Esophagus squamous epithelium (tissue), 5 donors: ENCODE measurements at places on chromosomes 16 and 17.

GRCh38 chr16:25009822-25010221 lies 5.3 kb downstream of the ARHGAP17 start:
- no peak for DNase-seq

DNA sequence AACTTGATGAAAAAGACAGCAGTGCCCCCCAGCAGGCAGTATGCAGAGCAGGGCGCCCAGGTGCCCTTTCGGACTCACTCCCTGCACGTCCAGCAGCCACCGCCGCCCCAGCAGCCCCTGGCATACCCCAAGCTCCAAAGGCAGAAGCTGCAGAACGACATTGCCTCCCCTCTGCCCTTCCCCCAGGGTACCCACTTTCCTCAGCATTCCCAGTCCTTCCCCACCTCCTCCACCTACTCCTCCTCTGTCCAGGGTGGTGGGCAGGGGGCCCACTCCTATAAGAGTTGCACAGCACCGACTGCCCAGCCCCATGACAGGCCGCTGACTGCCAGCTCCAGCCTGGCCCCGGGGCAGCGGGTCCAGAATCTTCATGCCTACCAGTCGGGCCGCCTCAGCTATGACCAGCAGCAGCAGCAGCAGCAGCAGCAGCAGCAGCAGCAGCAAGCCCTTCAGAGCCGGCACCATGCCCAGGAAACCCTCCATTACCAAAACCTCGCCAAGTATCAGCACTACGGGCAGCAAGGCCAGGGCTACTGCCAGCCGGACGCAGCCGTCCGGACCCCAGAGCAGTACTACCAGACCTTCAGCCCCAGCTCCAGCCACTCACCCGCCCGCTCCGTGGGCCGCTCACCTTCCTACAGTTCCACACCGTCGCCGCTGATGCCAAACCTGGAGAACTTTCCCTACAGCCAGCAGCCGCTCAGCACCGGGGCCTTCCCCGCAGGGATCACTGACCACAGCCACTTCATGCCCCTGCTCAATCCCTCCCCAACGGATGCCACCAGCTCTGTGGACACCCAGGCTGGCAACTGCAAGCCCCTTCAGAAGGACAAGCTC lies 43.2 kb downstream of the SREBF1 start:
- no peak for DNase-seq

GRCh38 chr17:30520882-30521281 lies 43.7 kb downstream of the GOSR1 start:
- no peak for DNase-seq

DNA sequence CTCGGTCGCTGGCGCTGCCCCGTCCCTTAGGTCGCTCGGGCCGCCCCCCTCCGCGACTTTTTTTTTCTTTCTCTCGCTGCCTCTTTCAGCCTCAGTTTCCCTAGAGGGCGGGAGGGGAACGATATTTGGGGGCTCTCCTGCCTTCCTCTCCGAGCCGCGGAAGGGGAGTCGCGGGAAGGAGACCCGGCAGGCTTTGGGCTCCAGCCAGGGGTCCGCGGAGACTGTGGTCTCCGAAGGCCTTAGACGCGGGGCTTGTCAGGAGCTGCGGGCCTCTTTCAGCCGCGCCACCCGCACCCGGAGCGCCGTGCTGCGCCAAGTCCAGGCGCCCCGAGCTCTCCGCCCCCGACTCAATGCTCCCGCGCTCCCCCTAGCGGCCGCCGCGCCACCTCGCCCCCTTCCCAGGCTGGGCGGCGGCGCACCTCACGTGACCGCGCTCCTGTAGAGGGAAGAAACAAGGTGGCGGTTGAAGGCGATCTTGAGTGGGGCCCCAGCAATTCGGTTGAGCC lies at the start of gene LRRC37B:
Gene LRRC37B, plus strand, starts transcription at position 427 of the 506 bp plus-strand sequence. CDS start 14,010 bp downstream, outside the sequence.
- DNase-seq: peak; percentile 28

- peak; percentile 66 for DNase-seq
Measured at GRCh38 chr17:81927653-81928543, at the start of gene MAFG. Gene MAFG (minus strand): TSS chr17:81927735. CDS start chr17:81923185, 4,550 bp downstream.

DNA sequence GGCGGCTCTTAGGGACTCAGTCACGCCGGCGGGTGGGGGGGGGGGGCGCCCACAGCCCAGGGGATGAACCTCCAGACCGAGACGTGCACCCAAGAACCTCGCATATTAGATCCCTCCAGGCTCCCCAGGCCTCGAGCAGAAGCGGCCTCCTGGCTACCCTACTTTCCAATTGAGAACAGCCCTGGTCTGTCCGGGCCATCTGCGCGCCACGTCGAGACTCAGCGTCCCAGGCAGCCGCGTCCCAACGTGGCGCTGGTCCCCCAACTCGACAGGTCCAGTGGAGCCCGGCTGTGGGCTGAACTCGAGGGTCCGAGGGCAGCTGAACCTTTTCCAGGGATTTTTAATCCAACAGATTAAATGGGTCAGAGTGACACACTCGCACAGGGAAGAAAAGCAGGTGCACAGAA lies 2.3 kb upstream of the IRX3 start:
- DNase-seq: no peak

- DNase-seq: no peak
Measured at GRCh38 chr17:70128727-70129238, 40.5 kb upstream of the KCNJ2 start.

- DNase-seq: no peak
Measured at GRCh38 chr17:22694362-22695227, 1002.3 kb downstream of the KCNJ18 start.

DNA sequence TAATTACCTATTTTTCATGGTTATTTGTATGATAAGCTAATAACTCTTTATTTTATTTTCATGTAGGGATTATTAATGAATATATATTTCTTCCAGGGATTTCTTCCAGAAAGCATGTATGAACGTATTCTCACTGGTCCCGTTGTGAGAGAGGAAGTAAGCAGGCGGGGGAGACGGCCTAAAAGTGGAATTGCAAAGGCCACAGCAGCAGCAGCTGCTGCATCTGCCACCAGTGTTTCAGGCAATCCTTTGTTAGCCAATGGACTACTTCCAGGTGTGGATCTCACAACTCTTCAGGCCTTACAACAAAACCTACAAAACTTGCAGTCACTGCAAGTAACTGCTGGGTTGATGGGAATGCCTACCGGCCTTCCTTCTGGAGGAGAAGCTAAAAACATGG lies 110.3 kb upstream of the RBL2 start:
- DNase-seq: no peak

DNA sequence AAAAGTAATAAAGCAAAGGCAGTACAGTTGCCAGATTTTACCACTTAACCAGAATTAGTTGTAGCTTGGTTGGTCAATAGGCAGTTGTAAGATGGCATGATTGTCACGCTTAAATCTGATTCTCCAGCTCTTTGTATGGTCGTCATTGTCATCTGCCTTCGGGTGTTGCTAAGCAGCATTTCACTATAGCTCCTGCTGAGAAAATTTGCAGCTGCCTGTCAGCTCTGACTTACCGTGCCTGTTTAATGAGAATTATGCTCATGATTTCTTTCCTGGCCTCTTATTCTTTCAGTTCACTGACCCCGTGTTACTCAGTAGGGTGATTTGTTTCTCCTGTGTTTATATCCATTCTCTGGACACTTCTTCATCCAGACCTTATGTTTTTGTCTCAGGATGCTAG lies 66.7 kb downstream of the TANGO6 start:
- DNase-seq: no peak

GRCh38 chr16:89572485-89573205 lies 2.9 kb upstream of the CPNE7 start:
- DNase-seq: no peak

DNA sequence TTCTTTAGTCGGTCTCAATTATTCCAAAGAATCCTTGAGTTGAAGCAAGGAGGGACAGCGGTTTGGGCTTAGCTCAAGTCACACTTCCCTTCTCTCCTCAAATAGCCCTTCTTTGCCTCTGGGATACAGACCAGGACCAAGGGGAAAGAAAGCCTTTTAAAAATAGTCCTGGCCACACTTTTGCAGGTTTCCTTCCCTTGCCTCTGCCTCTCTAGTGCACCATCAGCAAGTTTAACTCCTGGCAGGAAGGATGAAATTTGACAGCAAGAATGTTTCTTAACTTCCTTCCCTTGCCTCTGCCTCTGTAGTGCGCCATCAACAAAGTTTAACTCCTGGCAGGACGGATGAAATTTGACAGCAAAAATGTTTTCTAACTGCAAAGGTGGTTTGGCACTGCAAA lies 7.2 kb upstream of the G6PC1 start:
- DNase-seq: no peak

DNA sequence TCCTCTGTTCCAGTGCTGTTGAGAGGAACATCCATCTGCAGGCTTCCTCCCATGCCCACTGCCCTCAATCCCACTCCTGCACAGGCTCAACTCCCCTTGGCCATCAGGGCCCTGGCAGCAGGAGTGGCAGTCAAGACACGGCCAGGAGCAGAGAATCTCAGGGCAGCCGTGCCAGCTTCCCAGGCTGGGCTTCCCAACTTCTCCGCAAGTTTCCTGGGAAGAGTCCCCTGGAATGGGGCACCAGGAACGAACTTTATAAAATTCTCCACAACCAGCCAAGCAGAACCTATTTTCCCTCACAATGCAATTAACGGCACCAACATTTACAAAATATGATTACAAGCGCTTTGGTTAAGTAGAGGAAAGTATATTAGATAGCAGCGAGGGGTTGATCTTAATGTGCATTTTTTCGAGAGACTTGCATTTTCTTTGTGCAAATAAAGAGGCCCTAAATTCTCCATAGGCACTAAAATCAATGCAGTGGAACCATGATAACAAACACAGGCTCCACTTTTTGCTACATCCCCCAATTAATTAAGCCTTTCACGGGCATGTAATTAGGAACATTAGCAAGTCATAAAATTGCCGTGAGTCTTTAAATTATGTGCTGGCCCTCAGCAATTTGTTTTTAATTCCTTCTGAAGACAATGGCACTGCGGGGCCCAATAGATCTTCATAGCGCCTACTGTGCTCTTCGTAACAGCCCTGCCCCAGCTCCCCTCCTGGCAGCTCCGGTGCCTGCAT lies 99.9 kb upstream of the LHX1 start:
- DNase-seq: no peak

- DNase-seq: no peak
Measured at GRCh38 chr16:9042533-9042932, 48.9 kb upstream of the HAPSTR1 start.

GRCh38 chr17:61504697-61505096 lies 52.5 kb downstream of the TBX4 start:
- no peak for DNase-seq

GRCh38 chr16:82133798-82134197 lies 36.2 kb downstream of the MPHOSPH6 start:
- no peak for DNase-seq

DNA sequence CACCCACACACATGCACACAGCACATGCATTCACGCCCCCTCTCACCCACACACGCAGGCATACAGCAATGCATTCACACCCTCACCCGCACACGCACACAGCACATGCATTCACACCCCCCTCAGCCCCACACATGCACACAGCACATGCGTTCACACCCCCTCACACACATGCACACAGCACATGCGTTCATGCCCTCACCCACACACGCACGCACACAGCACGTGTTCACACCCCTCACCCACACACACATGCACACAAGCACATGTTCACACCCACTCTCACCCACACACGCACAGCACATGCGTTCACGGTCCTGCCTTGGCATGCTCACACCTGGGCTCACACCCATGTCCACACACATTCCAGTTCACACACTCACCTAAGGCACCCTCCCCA lies 64.2 kb downstream of the ENGASE start:
- no peak for DNase-seq

DNA sequence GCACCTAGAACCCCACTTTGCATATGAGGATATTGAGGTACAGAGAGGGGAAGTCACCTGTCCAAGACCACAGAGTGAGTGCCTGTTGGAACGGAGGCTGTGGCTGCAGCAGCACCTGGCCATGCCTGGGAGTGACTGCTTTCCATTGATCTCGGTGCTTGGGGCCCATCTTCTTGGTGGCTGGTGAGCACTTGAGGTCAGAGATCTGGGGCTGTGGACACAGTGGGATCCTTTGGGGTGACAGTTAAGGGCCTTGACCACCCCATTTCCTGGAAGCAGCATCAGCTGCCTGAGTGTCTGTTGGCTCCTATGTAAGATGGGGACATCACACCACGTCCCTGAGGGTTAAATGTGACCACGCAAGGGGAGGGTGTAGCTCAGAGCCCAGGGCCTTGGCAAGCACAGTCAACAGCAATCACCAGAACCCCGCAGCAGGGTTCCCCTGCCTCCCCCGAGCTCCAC lies 111.7 kb downstream of the IRF8 start:
- DNase-seq: no peak

- DNase-seq: no peak
Measured at GRCh38 chr16:79181419-79181818, 419.1 kb downstream of the MAF start.

DNA sequence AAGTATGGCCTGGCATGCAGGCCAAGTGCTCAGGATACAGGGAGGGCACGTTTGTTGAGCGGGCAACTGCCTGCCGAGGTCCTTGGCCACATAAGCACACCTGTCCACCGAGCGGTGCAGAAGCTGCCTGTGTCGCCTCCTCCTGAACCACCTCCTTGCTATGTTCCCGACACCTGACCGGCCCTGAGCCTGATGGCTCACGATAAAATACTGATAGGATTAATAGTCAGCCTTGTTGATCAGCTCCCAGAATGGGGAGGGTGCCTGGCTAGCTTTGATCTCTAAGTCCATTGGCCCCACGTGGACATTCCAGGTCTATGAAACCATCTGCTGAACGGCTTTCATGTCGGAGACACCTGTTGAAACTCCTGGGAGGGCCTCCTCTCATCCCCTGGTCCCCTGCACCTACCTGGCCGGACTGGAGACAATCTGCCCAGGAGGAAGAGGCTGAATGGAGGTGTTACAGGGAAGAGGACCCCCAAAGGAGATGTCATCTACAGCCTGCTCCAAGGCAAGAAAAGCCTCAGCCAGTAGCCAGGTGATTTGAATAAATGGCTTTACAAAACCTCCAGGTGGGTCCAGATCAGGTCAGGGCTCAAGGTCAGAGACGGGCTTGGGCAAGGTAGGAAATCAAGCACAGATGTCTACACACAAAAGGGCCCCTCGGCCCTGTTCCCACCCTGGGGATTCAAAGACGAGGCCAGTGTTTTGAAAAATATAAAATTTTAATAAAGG lies 33.4 kb downstream of the AXIN2 start:
- DNase-seq: no peak

- DNase-seq: no peak
Measured at GRCh38 chr16:88746506-88746905, 38.5 kb downstream of the PIEZO1 start.

DNA sequence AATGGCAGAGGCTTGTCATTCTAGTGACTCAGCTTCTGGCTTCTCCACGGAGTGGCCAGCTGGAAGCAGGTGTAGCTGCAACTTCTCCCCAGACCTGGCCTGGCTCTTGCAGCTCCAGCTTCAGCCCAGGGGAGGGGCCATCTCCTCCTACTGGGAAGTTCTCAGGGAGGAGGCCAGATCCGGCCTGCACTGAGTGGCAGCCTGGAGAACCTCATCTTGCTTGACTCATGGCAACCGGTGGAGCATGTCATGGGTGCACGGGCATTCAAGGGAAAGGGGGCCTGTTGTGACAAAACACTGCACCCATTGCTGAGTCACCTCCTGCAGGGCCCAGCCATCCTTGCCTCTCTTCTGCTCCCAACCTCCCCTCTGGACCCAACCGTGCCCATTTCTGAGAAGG lies 273.9 kb upstream of the MAF start:
- DNase-seq: no peak

GRCh38 chr17:8681170-8681949 lies 50.8 kb upstream of the MYH10 start:
- no peak for DNase-seq

- no peak for DNase-seq
Measured at GRCh38 chr16:4987250-4987579, 29.1 kb downstream of the SEC14L5 start.

GRCh38 chr17:35254107-35254773 lies 11.4 kb downstream of the SLFN5 start:
- no peak for DNase-seq
